ENCODE measurements at places on chromosomes 11 and 22.

DNA sequence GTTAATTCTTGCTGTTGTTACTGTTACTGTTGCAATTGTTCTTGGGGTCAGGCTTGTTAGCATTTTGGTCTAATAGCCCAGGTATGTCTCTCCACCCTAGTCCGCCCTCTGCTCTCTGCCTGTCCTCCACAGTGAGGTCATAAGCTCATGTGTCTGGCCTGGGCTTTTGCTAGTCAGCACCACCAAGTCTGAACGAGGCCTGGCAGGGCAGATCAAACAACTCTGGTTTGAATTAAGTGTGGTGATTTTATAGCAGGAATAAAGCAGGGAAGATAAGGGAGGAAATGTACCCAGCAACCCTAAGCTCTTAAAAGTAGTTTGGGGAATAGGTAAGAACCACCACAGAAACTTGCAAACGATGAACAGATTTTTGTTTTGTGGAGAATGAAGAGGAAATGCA lies 98.7 kb downstream of the ABTB2 start:
- no peak for DNase-seq

GRCh38 chr22:35552846-35553245 lies 12.2 kb downstream of the RASD2 start:
- DNase-seq, result no peak

DNA sequence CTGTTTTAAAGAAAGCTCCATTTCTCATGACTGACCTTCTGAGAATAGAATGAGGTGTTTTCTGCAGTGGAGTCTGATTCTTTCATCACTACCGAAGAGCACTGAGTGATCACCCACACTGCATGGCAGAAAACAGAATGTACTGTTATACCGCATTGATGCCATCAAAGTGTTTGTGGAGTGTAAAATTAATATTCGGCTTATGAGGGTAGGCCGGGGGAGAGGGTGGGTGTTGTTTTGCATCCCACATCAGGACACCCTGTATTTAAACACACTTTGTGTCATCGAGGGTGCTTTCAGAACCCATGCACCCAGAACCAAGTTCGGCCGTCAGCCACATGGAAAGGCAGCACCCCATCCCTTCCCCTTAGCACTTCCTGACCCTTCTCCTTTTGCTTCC lies 41.3 kb upstream of the ETS1 start:
- no peak for DNase-seq

GRCh38 chr11:2832533-2833020 lies 53.0 kb downstream of the CDKN1C start:
- no peak for DNase-seq

- DNase-seq, result no peak
Measured at GRCh38 chr22:17167486-17167885, 8.4 kb upstream of the HDHD5 start.

- DNase-seq, result no peak
Measured at GRCh38 chr11:12087075-12088004, 23.1 kb upstream of the MICAL2 start.

Data from SK-MEL-5 (cell line).